ENCODE measurements at places on chromosomes 1 and 21.

GRCh38 chr1:6948861-6949260 is 163.6 kb downstream of the CAMTA1 start:
- no peak for DNase-seq

DNA sequence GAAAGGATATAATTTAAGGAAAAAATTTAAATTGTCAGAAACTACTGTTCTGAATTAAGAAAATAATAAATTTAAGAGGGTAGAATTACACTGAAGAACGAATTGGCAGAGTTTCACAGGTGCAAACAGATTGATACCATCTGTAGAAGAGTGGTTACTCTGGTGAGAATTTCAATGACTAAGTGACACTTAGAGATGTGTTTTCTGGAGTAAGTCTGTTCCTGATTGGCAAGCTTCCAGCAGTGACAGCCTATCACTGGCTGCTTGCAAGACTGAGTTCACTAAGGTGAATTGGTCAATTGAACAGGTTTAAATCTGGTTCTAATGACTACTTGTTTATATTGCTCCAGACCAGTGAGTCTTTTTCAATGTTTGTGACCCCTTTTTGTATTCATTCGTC is 838.2 kb upstream of the RGS18 start:
- DNase-seq = no peak

- no peak for DNase-seq
Observed at GRCh38 chr1:114341856-114342255, 169.1 kb downstream of the TRIM33 start.

- DNase-seq = no peak
Observed at GRCh38 chr1:222266223-222267196, 281.4 kb downstream of the HHIPL2 start.

DNA sequence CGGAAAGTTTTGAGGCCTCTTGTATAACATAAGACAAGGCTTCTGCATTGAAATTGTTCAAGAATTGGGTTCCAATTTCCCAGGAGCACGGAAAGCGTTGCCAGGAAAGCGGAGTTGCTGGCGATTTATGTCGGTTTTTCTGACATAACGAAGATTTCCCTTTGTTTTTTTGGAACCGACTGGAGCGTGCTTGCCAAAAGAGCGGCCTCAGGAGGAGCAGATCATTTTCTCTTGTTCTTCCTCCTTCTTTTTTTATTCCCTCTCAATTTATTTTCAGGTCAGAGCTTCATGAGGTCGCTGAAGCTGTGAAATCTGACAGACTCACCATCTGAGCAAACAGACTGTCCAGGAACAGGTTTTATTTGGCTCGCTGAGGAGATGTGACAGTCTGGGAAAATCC is 275.5 kb downstream of the CAMTA1 start:
- no peak for DNase-seq

GRCh38 chr1:224116131-224116530 is 2.2 kb downstream of the FBXO28 start:
- DNase-seq = peak; percentile 28

- DNase-seq = no peak
Observed at GRCh38 chr1:237817277-237817676, 73.4 kb downstream of the ZP4 start.

DNA sequence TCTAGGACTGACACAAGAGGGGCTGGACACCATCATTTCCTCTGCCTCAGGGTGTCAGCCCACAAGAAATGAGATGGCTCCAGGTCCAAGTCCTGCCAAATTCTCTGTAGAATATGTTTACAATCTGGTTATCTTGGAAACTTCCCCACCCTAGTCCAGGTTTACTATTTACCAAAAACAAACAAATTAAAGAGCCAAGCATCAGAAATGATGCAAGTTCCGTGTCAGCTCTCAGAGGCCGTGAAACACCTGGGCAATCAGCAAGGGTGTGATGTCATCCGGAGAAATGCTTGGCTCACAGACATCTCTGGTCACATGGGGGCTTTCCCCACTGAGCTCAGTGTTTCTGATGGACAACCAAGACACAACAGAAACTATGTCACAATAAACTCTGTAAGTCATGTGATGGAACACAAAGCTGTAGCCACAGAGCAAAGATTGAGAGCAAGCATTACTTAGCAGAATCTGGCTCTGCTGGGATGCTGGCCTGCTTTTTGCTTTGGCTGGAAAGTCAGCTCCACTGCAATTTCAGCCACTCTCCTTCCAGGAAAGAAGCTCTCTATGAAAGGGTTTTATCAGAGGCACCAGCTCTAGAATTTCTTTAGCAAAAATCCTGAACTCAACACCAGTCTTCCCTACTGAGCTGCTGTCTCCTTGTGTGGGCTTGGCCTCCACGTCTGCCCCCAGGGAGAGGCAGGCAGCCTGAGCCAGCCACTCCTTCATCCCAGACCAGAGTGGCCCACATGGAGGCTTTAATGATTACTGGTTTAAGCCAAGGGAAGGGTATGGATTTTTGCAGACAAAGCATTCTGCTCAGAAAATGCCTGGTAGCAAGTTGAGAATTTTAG is 55.9 kb downstream of the NENF start:
- DNase-seq = peak; percentile 14

GRCh38 chr1:79133774-79134364 is 127.3 kb upstream of the ADGRL4 start:
- DNase-seq = no peak

DNA sequence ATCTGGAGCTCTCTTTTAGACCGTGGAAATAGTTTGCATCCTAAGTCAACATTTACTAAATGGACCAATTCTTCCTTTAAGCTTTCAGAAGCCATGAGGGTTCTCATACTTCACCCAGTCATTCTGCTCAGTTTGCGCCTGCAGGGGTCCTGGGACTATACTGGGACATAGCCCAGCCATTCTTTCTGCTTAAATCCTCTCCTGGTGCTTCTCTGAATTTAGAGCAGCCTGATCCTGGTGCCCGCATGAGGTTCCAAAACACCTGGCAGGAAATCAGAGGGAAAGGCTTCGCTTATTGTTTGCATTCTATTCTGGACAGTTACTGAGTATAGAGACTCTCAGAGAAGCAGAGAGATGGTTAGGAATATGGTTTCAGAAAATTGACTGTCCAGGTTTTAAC is 27.0 kb downstream of the TNN start:
- DNase-seq = no peak

- no peak for DNase-seq
Observed at GRCh38 chr21:45949928-45950739, 31.4 kb upstream of the COL6A1 start.

DNA sequence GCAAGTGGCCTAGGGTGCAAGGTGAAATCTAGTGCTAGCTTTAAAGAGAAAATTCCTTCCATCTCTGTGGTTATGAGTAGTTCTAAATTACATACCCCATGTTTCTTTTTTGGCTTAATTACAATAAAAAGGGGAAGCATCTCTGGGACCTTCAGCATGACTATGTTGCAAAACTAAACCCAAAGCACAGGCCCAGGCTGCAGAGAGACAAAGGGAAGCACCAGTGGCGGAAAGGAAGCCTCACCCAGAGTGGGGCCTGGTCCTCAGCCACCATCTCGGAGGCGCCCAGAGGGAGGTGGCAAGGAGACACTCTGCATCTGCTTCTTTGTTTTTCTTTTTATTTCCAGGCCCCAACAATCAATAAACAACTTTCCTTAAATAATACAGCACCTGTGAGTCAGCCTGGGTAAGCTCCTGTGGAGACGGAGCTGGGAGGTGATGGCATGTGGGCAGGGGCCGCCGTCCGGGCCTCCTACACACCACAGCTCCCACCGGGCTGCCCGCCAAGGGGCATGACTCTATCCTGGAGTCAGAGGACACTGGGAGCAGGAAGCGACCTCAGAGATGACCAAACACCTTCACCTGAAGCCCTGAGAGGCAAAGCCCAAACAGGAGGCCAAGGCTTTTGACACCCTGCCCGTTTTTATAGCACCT is 21.7 kb downstream of the ITPKB start:
- DNase-seq = peak; percentile 43

- no peak for DNase-seq
Observed at GRCh38 chr21:44065428-44065827, 41.8 kb upstream of the PWP2 start.

DNA sequence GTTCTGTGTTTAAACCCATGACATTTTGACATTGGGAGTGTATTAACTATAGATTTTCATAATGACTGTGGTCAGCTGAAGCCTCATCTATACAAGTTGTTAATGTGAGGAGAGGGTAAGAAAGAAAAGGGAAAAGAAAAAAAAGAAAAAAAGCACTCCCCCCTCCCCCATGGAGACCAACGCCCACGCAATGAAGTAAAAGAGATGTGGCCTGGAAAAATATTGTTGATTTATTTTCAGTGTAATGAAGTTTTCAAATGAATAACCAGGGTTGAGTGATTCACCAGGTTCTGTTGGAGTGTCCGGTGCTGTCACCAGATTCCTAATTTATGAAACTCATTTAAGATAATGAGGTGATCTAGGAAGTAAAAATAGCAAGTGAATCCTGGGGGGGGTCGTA is 4.7 kb downstream of the RNF220 start:
- DNase-seq = no peak

GRCh38 chr21:35150562-35151226 is 101.6 kb upstream of the RUNX1 start:
- DNase-seq = peak; percentile 30

DNA sequence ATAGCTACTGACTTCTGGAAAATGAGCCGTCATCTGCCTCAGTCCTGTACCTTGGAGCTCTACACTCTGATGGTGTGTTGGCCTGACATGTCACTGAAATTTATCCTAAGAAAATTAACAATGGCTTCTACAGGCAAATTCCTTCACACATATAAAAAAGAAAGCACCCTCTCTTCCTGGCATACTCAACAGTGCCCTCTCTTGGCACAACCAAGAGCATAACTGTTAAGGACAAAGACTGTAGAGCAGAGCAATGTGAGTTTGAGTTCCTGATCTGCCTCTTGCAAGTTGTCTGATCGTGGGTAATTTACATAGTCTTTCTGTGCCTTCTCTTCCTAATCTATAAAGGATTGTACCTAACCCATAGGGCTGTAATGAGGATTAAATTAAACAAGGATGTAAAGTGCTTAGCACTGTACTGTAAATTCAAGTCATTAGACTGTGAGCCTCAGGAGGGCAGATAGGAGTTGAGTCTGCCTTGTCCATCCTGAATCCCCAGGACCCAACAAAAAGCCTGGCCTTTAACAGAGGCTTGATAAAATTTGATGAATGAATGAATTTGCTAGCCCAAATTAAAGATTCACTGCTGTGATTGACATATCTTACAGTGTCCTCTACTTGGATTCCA is 83.5 kb downstream of the SYF2 start:
- DNase-seq = no peak

DNA sequence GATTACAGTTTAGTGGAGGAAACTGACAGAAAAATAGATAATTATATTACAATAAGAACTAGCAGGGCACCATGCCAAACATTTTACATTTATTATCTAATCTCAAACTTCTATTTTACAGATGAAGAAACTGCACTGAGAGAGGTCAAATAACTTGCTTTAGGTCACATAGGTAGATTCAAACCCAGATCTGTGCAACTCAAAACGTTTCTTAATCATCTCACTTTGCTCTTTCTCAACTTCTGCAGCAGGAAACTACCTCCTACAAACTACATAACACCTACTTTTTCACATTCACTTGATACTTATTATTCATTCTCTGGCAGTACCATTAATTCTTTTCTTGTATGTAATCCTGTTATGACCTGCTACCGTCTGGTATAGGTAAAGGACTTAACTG is 49.9 kb upstream of the BCL10 start:
- no peak for DNase-seq
